ENCODE measurements at places on chromosomes 5 and 9. TPM values are rescaled to one million over a fixed set of nuclear protein-coding genes. Genes with fewer than 3 reads are reported as not detected.

ANKRD33B gene
- total RNA-seq, result 6.3 TPM

KIF4B gene
- total RNA-seq, result 0.05 TPM

SPATA31E1 gene
- total RNA-seq, result not detected

GRCh38 chr9:137030538-137031527 lies 1.1 kb downstream of the FUT7 start:
- peak; percentile 93 for DNase-seq

DNA sequence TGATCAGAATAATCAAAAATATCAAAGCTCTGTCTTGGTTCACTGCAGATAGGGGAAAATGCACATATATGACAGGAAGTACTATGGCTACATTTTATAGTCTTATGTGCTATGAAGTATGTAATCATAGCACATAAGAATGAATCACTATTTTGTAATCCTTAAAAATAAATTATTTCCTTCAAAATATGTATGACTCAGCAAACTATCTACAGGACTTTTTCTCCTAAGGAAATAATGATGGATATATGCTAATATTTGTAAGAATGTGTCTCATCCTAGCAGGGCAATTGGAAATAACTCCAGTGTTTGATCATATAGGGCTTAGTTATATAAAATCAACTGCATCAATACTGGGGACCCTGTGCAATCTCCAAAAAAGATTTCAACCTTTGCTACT lies 85.1 kb downstream of the SLC24A2 start:
- no peak for DNase-seq

DNA sequence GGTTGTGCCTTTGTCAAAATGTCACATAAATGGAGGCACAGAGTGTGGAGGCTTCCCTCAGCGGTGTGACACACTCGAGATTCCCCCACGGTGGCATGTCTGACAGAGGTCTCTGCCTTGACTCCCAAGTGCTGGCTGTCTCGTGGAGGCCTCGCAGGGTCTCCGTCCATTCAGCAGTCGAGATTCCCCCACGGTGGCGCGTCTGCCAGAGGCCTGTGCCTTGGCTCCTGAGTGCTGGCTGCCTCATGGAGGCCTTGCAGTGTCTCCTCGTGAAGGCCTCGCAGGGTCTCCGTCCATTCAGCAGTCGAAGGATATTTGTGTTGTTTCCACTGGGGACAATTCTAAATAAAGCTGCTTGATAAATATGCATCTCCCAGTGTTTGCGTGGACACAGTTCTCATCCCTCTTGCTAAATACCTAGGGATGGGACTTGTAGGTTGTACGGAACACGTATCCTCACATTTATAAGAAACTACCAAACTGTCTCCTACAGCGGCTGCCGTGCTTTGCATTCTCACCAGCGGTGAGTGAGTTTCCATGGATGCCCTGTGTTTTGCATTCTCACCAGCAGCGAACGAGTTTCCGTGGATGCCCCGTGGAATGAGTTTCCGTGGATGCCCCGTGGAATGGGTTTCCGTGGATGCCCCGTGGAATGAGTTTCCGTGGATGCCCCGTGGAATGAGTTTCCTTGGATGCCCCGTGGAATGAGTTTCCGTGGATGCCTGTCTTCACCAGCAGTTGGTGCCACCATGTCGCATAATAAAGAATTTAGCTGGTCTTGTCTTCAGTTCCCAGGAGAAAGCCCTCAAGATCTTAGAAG lies 25.8 kb downstream of the PNPLA7 start:
- DNase-seq, result no peak

GRCh38 chr9:14096258-14096922 lies 217.6 kb downstream of the NFIB start:
- DNase-seq, result no peak

DNA sequence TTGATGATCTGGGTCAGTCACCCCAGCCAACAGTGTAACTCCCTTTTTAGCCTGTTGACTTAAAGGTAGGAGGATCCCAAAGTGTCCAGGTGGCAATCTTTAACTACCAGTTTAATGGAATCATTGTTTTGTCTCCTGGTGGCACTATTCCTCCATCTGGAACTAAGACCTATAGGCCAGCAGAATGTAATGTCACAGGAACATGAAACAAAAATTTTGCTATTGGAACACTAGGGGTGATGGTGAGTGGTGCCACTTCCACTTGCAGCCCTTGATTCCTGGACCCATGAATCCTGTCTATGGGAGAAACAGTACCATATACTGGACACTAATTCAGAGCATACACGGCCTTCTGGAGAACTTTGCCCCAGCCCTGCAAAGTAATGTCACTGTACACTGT lies 219.5 kb upstream of the RASA1 start:
- DNase-seq, result no peak

DNA sequence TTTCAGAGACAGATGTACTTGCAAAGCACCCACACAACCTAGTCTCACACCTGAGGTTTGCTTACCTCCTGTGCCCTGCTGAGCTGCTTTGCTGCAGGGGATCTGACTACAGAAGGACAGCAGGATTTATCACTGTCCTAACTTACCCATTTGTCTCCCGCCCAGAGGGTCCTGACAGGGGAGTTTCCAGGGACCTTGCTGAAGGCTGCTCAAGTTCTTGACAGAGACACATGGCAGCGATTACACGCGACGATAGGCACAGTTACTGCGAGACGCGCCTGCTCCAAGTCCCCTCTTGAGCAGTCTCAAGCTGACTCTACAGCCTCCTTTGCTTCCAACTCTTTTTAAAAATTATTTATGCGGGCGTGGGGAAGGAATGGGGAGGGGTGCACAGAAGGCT lies 24.6 kb upstream of the GALNT10 start:
- DNase-seq, result no peak

Measured in left lung (tissue), 14 donors.